ENCODE measurements at places on chromosomes 12 and 14. TPM values are rescaled to one million over a fixed set of nuclear protein-coding genes. Genes with fewer than 3 reads are reported as not detected.

PDE6H gene
- total RNA-seq, result not detected

RNASE8 gene
- total RNA-seq, result not detected

OTUB2 gene
- 3.8 TPM for total RNA-seq

L2HGDH gene
- 10.4 TPM for total RNA-seq

BATF gene
- total RNA-seq, result not detected

C1RL gene
- total RNA-seq, result 12.6 TPM

KIF5A gene
- 0.29 TPM for total RNA-seq

TMTC1 gene
- 0.06 TPM for total RNA-seq

TCL1B gene
- not detected for total RNA-seq

EPYC gene
- not detected for total RNA-seq

MYF6 gene
- total RNA-seq, result not detected

Measured in A549 treated with CORT108297 at 1 μM for 4 hours (cell line).